ENCODE measurements at places on chromosomes 1 and 21.

DNA sequence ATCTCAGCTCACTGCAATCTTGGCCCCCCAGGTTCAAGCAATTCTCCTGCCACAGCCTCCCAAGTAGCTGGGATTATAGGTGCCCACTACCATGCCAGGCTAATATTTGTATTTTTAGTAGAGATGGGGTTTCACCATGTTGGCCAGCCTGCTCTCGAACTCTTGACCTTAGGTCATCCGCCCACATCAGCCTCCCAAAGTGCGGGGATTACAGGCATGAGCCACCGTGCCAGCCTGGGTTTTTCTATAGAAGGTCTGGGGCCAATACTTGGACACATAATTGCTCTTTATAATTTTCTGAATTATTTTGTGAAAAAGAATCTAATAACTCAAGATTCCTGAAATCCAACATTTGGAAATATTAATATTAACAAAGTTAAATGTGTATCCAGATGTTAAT is 1267.7 kb upstream of the ADGRL4 start:
- DNase-seq: no peak

DNA sequence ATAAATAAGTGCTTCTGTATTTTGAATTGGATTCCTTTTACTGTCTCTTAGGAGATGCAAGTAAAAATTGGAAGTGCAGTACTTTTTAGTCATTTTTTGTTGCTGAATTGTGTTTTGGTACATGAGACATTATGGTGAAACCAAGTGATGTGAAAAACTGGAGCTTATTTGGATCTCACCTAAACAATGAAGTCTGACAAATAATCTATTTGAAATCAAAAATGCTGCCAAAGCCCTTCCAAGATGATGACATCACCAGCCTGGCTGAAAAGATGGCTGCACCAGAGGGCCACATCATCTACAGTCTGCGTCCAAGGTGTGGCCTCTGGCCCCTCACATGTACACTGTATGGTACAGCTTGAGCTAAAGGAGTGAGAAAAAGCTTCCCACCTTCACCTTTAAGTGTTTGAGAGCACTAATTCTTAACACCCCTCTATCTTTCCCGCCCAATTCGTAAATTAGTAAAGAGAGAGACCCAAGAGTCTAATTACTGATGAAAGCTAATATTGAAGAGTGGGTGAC is 192.5 kb upstream of the ST6GALNAC5 start:
- no peak for DNase-seq

DNA sequence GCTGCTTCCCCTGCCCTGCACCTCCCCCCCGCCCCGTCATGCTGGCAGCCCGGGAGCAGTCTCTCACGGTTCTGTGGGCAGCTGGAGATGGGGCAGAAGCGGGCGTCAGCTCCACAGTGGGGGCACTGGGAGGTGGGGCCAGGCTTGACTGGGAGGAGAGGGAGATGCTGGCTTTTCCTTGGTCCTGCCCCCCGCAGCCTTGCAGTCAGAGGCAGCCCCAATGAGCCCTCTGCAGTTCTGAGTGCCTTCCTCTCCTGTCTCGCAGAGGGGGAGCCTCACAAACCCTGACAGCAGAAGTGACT is 21.7 kb downstream of the ARHGEF10L start:
- no peak for DNase-seq

- no peak for DNase-seq
Observed at GRCh38 chr21:31892686-31893085, 19.9 kb downstream of the HUNK start.

DNA sequence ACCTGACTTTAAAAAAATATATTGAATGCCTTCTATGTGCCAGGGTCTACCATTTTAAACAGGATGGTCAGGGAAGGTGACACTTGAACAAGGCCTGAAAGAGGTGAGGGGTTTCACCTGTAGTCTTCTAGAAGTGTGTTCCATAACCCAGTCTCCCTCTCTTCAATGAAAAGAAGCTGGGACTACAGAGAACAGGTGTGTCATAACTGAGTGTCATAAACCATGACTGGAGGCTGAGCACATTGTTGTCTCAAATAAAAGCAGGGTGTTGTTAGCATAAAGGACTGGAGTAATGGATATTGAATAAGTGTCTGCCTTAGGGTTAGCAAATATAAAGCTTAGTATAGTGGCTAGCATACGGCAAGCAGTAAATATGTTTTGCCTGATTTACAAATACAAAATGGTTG is 65.4 kb downstream of the SYDE2 start:
- no peak for DNase-seq

GRCh38 chr1:202268817-202269216 is 72.9 kb downstream of the UBE2T start:
- DNase-seq: no peak

GRCh38 chr1:230293390-230293700 is 132.8 kb downstream of the PGBD5 start:
- no peak for DNase-seq

- no peak for DNase-seq
Observed at GRCh38 chr1:179781962-179782361, 38.9 kb downstream of the FAM163A start.

- DNase-seq: no peak
Observed at GRCh38 chr21:45331531-45332147, 43.9 kb upstream of the POFUT2 start.

GRCh38 chr1:219266524-219266923 is 92.8 kb downstream of the LYPLAL1 start:
- no peak for DNase-seq

- no peak for DNase-seq
Observed at GRCh38 chr1:185699874-185700273, 34.3 kb upstream of the HMCN1 start.

- DNase-seq: no peak
Observed at GRCh38 chr1:220119043-220119512, 25.1 kb downstream of the IARS2 start.

- DNase-seq: no peak
Observed at GRCh38 chr1:22711071-22711470, 432 bp downstream of the EPHB2 start.

DNA sequence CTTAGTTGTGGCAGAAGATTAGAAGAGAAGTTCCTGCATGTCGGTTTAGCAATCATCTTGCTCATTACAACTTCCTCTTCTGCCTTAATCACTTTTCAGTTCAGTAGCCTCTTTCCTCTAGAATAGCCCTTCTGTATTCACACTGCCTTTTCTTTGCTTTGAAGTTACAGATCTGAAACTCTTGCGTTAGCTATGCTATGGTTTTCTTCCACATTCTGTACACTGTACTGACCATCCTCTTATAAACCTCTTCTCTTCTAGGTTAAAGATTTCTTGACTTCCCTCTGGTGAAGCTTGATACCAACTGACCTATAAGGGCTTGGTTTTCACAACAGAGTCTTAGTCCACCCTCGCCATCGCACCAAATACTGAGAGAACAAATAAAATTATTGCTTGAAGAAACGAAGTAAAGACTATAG is 35.0 kb downstream of the C21orf91 start:
- no peak for DNase-seq

DNA sequence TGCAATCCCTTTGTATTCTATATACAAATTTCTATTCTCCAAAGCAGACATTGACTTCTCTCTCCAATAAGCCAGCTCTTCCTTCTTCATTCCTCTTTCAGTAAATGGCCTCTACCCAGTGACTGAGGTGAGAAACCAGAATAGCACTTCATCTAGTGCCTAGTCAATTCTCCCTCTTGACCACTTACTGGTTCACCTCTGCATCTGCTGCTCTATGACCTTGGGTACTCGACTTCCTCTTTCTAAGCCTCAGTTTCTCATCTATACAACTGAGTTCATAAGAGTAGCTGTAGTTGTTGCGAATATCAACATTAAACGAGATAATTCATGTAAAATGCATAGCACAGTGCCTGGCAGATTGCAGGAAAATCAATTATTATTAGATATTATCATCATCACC is 12.4 kb downstream of the LYST start:
- no peak for DNase-seq

DNA sequence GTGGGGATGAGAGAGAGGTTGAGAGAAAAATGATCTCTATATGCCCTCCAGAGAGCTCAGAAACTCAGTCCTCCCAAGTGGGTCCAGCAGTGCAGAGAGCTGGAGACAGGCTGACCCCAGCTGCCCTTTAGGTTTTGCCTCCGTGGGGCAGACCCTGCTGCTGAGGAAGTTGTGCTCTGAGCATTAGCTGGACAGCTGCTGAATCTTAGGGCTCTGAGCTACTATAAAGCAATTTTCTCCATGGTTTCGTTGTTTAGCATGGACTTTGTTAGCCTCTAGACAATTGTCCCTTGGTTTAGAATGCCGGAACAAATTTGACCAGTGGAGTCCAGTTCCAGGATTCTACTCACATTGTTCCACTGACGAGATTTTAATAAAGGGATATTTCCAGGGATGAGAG is 22.1 kb downstream of the BATF3 start:
- DNase-seq: peak; percentile 38

GRCh38 chr1:25520446-25521061 is 22.9 kb upstream of the LDLRAP1 start:
- no peak for DNase-seq

- no peak for DNase-seq
Observed at GRCh38 chr1:19815801-19816736, 986 bp upstream of the RNF186 start.

- DNase-seq: no peak
Observed at GRCh38 chr1:64948216-64948615, 18.1 kb downstream of the JAK1 start.

DNA sequence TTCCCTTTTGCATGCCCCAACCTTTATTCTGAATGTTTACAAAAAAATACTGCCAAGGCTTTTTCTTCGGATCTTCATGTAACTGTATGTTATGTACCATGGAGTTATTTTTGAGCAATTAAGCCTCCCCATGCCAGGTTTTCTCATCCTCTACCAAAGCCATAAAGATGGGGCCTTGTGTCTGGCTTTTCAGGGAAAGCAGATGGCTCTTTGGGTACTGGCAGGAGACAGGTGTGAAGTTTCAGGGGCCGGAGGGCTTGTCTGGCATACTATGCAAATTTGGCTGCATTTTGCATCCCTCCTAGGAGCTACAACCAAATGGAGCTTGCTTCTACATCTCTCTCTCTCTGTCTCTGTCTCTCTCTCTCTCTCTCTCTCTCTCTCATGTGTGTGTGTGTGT is 28.1 kb upstream of the PLXNA2 start:
- DNase-seq: no peak

DNA sequence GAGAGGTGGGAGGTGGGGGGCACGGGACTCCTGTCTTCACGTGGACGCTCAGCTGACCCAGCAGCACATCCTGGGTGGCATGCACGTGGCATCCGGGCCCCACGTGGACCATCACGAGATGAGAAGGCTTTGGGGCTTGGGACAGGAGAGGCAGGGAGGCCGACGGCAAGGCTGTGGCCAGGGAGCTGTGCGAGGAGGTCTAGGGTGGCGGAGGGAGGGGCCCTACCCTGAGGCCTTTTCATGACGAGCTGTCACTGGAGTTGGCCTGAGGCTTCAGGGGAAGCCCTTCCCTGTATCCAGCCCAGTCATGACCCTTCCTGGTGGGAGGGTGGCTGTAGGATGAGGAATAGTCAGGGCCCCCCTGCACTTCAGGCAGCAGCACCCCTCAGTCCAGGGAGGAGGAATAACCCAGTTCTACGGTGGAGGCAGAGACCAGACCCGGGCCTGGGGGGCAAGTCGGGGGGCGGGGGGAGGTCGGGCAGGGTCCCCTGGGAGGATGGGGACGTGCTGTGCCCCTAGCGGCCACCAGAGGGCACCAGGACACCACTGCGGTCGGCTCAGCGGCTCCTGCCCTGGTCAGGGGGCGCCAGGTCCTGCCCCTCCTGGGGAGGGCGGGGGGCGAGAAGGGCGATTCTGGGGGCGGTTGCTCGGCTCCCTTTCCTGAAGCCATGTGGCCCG is 2.0 kb upstream of the PERM1 start:
- DNase-seq: no peak

GRCh38 chr1:199646761-199647160 is 380.7 kb upstream of the NR5A2 start:
- no peak for DNase-seq

GRCh38 chr1:89670163-89670562 is 37.2 kb downstream of the LRRC8C start:
- no peak for DNase-seq

DNA sequence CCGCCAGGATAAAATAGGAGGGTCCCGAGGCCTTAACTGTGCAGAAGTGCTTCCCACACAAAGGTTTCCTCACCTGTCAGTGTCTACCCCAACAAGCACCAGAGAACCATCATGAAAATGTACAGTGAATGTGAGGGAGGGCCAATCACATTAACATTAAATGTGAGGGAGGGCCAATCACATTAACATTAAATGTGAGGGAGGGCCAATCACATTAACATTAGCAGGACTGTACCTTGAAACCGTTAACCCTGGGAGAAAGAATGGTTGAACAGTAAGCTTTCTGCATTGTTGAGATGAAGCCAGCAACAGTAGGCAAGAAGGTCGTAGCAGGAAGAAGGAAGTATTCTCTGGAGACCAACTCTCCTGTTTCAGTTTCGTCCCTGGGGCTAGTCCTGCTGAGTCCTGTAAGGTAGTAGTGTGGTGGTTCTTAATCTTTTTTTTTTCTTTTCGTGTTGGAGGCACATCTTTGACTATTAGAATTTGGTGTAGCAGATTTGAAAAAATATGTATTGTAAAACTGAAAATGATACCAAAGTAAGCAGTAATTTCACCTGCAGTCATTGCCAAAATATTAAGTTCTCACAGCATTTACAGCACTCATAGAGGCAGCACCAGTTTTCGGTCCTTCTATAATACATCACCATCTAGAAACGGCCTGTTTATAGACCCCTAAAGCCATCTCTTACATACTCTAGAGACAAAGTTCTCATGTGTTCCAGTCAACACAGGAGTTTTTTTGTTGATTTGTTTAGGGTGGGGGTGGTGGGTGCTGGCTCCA is 98.6 kb upstream of the PPP2R5A start:
- DNase-seq: no peak

DNA sequence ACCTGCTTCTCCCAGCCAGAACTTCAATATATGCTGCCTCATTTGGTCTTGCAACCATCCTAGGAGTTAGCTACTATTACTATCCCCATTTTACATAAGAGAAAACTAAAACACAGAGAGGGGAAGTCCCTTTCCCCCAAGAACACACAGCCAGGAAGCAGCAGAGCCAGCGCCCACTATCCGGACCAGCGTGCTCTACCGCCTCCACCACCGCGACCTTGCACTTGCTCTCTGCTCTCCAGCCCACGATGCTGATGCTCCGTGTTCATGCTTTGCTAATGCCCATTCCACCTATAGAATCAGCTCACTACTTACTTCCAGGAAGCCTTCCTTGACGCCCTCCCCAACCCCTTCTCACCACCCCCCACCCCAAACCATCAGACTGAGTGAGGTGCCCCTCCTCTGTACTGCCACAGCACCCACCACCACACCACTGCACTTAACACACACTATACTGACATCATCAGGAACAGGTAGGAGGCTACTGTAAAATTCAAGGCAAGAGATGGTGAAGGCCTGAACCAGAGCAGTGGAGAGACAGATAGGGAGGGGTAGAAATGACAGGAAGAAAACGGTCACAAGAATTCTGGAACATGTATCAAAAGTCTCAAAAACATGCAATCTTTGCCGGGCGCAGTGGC is 9.4 kb downstream of the TMEM53 start:
- no peak for DNase-seq

- no peak for DNase-seq
Observed at GRCh38 chr1:91889717-91890459, 3.9 kb upstream of the TGFBR3 start.
